ENCODE measurements at places on chromosomes 1 and 21. TPM values are rescaled to one million over a fixed set of nuclear protein-coding genes. Genes with fewer than 3 reads are reported as not detected.

GRCh38 chr1:152110860-152111514, 4.3 kb downstream of the TCHH start:
- DNase-seq: peak; percentile 34

DNA sequence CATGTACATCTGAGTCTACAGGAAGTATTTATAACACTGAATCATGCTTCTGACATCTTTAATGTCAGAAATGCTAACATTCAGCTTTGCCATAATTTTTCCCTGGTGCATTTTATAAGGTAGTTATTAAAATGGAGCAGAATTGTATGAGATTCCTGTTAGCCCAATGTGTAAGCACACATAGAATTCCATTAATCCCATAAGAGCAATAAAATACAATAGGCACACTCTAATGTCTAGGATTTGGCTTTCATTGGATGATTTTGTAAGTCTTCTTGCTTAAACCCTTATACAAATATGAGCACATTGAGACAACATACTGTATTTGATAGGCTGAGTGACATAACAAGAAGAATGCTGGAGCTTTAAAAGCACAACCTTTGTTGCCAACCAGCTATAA, 256.4 kb downstream of the HMCN1 start:
- no peak for DNase-seq

Gene ECM1
- total RNA-seq: 0.30 TPM

Gene SAMSN1
- not detected for total RNA-seq

Gene CD101
- total RNA-seq: 0.28 TPM

- DNase-seq: no peak
These were observed 16.6 kb downstream of the SLC44A5 start for GRCh38 chr1:75594327-75594726.

Gene C1QB
- total RNA-seq: not detected

- no peak for DNase-seq
These were observed 100.3 kb upstream of the SGIP1 start for GRCh38 chr1:66433611-66434010.

Gene FCRL4
- not detected for total RNA-seq

- no peak for DNase-seq
These were observed 109.7 kb downstream of the CENPF start for GRCh38 chr1:214712737-214713136.

DNA sequence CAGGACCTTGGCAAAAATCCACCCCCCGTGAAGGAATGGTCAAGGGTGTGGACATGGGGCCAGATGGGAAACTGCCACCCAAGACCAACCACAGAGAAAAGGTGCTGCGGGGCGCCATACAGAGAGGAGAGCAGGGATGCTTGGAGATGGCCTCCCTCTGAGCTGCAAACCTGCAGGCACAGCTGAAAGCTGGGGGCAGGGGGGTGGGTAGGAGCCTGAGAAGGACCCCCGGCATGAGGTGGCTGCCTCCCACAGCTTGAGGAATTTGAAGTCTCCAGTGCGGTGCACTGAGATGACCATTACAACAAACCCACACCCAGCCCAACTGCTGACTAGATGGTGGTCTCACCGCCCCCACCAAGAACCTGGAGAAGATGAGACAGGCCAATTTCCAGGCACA, 84.8 kb downstream of the WDR4 start:
- DNase-seq: no peak

- no peak for DNase-seq
These were observed 1.3 kb upstream of the RCOR3 start for GRCh38 chr1:211257826-211258225.

Gene ANGPTL3
- total RNA-seq: not detected

GRCh38 chr1:152148981-152149380, 10.0 kb downstream of the RPTN start:
- no peak for DNase-seq

Gene NGF
- not detected for total RNA-seq

GRCh38 chr1:198674009-198674408, 35.2 kb downstream of the PTPRC start:
- no peak for DNase-seq

- no peak for DNase-seq
These were observed 64.7 kb downstream of the SETD4 start for GRCh38 chr21:35995522-35996088.

Gene HMGCS2
- total RNA-seq: not detected

DNA sequence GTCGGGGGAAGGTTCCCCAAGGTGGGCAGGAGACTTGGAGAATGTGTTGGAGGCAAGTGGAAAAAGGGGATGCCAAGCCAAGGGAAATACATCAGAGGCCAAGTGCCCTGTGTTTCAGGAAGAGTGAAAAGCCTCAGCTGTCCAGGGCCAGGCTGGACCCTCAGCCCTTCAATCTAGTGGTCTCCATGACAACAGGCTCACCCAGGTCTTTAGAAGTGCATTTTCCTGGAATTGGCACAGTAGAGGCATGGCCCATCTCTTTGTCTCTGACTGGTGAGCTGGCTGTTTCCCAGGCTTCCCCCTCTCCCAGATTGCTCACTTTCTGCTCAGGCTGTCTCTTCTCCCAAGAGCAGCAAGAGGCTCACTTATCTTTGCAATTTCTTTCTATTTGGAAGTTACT, 10.4 kb upstream of the RHBG start:
- DNase-seq: peak; percentile 17

- DNase-seq: peak; percentile 9
These were observed 302.7 kb downstream of the DUSP10 start for GRCh38 chr1:221439008-221439746.

Gene ETV3L
- total RNA-seq: not detected

Gene SUMO3
- 135 TPM for total RNA-seq

- DNase-seq: no peak
These were observed 206.8 kb downstream of the ST6GALNAC3 start for GRCh38 chr1:76281306-76281705.

GRCh38 chr1:205554026-205554811, 49.8 kb downstream of the CDK18 start:
- no peak for DNase-seq

Gene DNASE2B
- not detected for total RNA-seq

DNA sequence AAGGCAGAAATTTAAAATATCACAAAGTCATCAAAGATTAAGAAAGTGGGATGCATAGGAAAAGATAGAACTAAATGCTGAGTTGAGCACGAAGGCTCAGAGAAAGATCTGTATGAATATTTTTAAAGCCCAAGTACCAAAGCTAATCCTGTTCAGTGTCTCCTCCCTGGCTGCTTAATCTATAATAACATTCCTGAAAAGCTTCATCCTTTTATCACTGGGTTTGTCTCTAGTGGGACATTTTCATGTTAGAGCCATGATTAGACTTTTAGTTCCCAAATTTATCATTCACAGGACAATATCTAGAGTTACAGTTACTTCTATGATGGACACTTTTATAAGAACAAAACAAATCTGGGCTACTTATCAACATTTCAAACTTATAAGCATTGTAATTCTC, 38.6 kb downstream of the TNFSF18 start:
- no peak for DNase-seq

- no peak for DNase-seq
These were observed 187.0 kb upstream of the RUNX1 start for GRCh38 chr21:35236090-35236489.

GRCh38 chr1:60171801-60172200, 98.2 kb upstream of the C1orf87 start:
- no peak for DNase-seq

Gene DENND2D
- not detected for total RNA-seq

DNA sequence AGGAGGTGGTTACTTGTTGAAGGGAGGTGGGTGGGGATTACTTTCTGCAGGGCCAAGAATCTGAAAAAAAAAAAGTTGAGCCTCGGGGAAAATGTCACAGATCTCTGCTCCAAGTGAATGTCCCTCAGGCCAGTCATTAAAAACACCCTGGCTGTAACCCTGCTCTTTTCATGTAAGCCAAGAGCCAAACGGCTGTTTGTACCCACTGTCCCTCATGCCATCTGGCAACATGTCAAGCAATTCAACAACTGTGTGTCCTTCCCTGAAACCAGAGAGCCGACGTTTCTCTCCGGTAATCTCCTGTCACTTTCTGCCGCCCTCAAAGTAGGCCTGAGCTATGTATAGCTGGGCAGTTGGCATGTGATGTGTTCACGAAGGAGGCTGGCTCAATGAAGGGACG, 14.7 kb downstream of the CASQ2 start:
- no peak for DNase-seq

GRCh38 chr1:6984986-6985385, 199.7 kb downstream of the CAMTA1 start:
- DNase-seq: no peak

DNA sequence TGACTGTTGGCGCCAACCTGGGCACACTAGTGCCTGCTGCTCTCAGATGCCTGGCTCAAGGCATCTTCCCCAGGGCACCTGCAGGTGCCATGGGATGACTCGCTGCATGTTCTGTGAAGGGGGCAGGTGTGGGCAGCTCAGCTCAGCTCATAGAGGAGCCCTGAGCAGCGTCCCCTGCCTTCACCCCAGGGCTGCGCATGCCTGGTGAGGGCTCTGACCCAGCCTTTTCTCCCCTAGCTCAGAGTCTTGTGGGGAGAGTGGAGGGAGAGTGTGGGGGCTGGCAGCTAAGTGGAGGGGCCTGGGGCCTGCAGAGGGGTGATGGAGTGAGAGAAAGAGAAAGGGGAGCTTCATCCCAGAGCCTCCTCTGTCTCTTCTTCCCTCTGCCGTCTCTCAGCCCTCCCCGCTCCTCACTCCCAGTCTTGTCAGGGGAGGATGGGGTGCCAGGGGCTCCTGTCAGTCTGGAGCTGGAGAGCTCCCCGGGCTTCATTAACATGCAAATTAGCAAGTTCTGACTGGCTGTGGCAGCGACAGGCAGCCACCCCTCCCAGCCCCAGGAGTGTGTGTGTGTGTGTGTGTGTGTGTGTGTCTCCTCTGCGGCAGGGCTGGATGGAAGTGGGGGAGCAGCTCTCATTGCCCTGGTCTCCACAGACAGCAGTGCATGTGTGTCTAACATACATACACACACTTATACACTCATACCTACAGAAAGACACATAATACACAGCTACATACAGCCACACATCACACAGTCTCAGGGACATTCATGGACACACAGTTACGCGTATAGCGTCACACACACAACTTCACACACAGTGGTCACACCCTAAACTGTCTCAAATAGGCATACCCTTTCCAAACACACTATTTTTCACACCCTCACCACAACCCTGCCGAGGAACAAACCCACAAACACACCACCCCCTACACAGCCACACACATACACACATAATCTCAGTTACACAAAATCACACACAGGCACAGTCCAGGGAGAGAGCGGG, 34.0 kb downstream of the FOXO6 start:
- peak; percentile 94 for DNase-seq

Gene CACNA1S
- total RNA-seq: 0.12 TPM

DNA sequence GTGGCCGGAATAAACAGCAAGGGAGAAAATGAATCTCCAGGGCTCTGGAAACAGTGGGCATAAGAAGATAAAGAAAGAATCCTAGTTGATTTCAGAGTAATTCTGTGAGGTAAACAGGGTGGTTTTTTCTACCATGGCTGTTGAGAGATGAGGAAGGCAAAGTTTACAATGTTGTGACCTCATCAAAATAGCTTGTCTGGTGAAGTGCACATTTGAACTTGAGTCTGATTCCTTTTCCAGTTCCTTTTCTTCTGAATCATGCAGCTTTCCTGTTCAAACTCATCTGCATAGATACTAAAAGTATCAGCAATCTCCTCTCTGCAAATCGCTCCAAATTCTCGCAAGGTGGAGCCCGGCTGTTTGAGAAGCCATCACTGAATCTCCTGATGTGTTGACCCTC, 161.7 kb downstream of the PLPP3 start:
- DNase-seq: no peak

GRCh38 chr21:34933609-34934335, 115.3 kb downstream of the RUNX1 start:
- DNase-seq: no peak

DNA sequence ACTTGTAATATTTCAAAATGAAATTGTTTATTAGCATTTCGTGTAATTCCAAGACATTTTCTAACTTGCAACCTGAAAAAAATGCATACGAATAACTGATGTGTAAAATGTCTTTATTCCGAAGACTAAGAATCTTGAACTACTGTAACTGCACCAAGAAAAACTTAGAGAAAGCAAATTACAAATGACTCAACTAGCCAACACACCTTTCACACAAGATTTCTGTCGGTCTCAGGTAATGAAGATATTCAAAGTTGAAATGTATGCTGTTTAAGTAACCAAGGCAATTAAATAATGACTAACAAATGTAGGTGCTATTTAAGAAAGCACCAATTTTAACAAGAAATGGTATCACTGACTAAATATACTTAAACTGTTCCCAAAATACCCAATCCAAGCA, 2.1 kb downstream of the CLSTN1 start:
- DNase-seq: no peak

DNA sequence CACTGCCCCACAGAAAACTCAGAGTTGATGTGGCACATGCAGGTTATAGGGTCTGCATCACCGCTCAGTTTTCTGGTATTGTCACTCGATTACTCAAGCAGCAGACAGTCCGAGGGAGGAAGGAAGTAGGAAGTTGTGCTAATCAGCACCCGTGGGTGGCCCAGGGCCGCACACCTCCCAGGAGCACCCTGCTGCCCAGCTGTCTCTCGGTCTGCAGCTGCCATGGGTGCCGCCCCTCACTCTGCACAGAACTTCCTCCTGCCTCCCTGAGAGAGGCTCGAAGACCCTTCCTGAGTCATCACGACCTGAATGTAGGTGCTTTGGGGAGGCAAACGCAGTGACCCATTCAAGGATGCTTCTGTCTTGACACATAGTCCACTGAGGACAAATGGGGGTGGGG, 4.2 kb upstream of the TFF3 start:
- DNase-seq: no peak

DNA sequence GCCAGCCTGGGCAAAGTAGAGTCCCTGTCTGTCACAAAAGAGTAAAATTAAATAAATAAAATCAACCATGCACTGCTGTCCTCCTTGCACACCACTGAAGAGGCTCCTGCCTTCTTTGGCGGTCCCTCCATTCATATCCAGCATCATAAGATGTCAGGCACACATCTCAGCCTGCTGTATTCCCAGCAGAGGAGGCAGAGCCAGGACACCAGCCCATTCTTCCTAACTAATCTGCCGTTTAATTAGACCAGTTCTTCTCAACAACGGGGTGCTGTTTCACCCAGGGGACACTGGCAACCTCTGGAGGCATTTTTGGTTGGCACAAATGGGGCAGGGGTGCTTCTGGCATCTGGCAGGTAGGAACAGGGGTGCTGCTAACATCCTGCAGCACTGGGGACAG, 119.7 kb downstream of the ETS2 start:
- DNase-seq: no peak

DNA sequence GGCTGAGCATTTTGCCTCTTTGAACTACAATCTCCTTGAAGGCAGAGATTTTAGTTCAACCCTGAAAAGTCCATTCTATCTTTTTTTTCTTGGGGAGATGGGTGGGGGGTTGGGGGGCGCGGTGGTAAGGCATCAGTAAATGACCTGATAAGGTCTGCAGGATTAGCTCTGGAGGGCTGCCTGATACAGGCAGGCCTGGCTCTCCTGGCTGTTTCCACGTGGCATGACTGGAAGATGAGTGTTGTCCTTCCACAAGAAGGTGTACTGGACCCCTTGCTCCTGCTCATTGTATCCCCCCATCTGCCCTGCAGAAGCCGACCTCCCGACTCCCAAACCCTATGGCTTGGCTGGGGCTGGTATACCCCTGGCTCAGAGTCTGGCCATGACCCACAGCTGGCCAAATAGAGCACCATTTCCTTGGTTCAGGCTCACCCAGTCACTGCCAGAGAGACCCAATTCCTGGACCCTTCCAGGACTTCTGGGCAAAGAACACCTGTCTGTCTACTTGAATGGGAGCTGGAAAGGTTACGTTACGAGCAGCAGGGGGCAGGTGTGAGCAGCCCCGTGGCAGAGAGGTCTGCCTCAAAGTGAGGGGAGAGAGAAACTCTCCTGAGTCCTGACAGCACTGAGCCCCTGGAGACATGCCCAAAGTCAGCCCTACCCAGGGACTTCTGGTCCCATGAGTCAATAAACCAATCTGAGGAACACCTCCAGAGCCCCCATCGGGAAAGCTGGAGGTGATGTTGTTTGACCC, 17.0 kb downstream of the DHRS3 start:
- peak; percentile 75 for DNase-seq

Gene FOXD3
- total RNA-seq: 0.37 TPM

Measured in neural progenitor cell (in vitro differentiated cells).